Right atrium auricular region (tissue), 2 donors: ENCODE measurements at places on chromosomes 11 and 22. TPM values are rescaled to one million over a fixed set of nuclear protein-coding genes. Genes with fewer than 3 reads are reported as not detected.

The CARD10 gene
- 5.8 TPM for total RNA-seq

The SLC1A2 gene
- total RNA-seq = 2.5 TPM

GRCh38 chr11:11965656-11966353 is 42.6 kb downstream of the DKK3 start:
- peaks cover 41% of the 10 kb centered on the region for H3K36me3 ChIP-seq
- DNase-seq = no peak
- peaks cover 98% of the 10 kb centered on the region for H3K4me1 ChIP-seq
- no peaks in the 10 kb centered on the region for H3K27me3 ChIP-seq
- H3K27ac ChIP-seq = peak overlapping the region; percentile 73

GRCh38 chr11:48122246-48122645 is 94.4 kb upstream of the OR4B1 start:
- no peak overlapping the region for H3K27ac ChIP-seq
- no peaks in the 10 kb centered on the region for H3K27me3 ChIP-seq
- H3K36me3 ChIP-seq = no peaks in the 10 kb centered on the region
- no peaks in the 10 kb centered on the region for H3K4me1 ChIP-seq
- H3K4me3 ChIP-seq = no peak overlapping the region
- DNase-seq = peak; percentile 36

The IGLL1 gene
- not detected for total RNA-seq

The HSD17B12 gene
- 108 TPM for total RNA-seq

GRCh38 chr22:38075105-38075825 is 8.7 kb downstream of the SLC16A8 start:
- H3K27me3 ChIP-seq = no peaks in the 10 kb centered on the region
- no peak overlapping the region for H3K27ac ChIP-seq
- peaks cover 28% of the 10 kb centered on the region for H3K36me3 ChIP-seq

The FAM83F gene
- 4.6 TPM for total RNA-seq

- no peak overlapping the region for H3K4me3 ChIP-seq
- peak overlapping the region; percentile 24 for H3K27ac ChIP-seq
- H3K36me3 ChIP-seq = no peaks in the 10 kb centered on the region
- H3K4me1 ChIP-seq = peaks cover 40% of the 10 kb centered on the region
- no peaks in the 10 kb centered on the region for H3K27me3 ChIP-seq
These were observed 66.1 kb downstream of the NFAM1 start for GRCh38 chr22:42365942-42366695.

GRCh38 chr11:117861151-117862018 is 15.1 kb downstream of the FXYD6 start:
- DNase-seq = peak; percentile 59
- no peaks in the 10 kb centered on the region for H3K4me1 ChIP-seq
- no peaks in the 10 kb centered on the region for H3K27me3 ChIP-seq
- H3K27ac ChIP-seq = peak overlapping the region; percentile 67
- no peaks in the 10 kb centered on the region for H3K36me3 ChIP-seq

The RBMXL2 gene
- total RNA-seq = not detected

DNA sequence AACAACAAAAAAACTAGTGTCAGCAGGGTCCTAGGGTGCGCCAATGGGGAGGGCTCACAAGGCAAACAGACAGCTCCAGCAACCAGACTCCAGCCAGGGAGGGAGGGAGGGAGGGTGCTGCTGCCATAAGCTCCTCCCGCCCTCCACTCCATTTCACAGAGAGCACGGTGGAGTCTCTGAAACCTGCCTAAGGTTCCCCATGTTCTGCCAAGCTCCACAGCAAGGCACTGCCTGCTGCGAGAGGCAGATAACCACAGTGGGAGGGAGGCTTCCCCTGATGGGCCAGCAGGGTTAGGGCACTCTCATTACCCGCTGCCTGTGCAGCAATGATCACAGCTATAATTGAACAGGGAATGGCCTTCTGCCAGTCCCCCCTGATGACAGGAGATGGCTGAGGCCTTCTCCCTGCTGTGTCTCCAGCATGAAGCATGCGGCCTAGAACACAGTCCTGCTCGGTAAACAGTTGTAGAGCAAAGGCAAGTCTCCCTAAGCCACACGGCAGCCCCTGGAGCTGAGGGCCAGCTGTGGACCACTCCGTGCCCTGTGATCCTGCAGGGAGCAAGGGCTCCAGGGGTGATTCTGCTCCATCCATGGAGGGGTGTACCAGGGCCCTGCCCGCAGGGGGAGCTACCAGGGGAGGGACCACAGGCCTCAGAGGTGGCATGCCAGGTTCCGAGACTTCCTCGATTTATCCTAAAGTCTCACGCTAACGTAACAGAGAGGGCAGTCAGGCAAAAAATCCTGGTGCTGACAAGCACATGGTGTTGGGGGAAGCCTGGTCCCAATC is 42.9 kb downstream of the PC start:
- H3K27ac ChIP-seq = no peak overlapping the region
- no peak for DNase-seq
- H3K4me3 ChIP-seq = no peak overlapping the region
- no peaks in the 10 kb centered on the region for H3K27me3 ChIP-seq

DNA sequence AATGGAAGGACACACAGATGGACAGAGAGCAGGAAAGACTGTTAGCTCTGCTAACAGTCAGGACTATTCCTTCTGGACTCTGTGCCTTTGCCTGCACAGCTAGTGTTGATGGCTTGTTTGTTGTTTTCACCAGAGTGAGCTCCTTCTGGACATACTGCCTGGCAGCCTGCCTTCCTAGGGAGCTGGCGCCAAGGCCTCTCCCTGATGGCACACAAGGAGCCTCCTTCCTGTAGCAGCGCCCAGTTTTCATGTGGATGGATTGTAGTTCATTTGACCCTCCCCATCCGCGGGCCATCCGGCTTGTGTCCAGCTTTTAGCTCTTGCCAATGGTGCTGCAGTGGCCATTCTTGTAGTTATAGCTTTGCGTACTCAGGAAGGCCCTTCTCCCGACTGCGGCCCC is 16.6 kb upstream of the BCR start:
- no peak overlapping the region for H3K27ac ChIP-seq
- no peaks in the 10 kb centered on the region for H3K4me1 ChIP-seq
- DNase-seq = no peak
- no peaks in the 10 kb centered on the region for H3K36me3 ChIP-seq

GRCh38 chr11:111213256-111213655 is 32.3 kb upstream of the POU2AF2 start:
- no peaks in the 10 kb centered on the region for H3K27me3 ChIP-seq
- H3K36me3 ChIP-seq = no peaks in the 10 kb centered on the region
- no peak overlapping the region for H3K27ac ChIP-seq
- H3K4me3 ChIP-seq = no peak overlapping the region
- DNase-seq = no peak
- H3K4me1 ChIP-seq = no peaks in the 10 kb centered on the region

- H3K4me1 ChIP-seq = peaks cover 69% of the 10 kb centered on the region
- H3K27me3 ChIP-seq = no peaks in the 10 kb centered on the region
- no peak for DNase-seq
- no peaks in the 10 kb centered on the region for H3K36me3 ChIP-seq
These were observed 13.6 kb downstream of the DGKZ start for GRCh38 chr11:46360878-46361277.

The PANX3 gene
- total RNA-seq = not detected

DNA sequence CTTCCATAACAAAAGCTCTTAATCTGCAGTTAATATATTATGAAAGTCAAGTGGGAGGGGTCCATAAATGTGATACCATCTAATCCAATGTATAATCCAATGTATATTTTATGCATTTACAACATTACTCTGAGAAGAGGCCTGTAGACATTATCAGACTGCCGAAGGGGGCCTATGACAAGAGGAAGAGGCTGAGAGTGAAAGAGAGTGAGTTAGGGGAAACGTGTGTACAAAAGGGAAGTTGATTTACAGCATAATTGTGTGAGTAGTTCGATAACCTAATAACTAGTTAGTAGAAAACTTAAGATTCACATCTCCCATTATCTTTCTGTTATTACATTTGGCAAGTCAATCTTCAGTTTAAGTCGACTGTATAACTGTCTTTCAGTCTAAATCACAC is 86.6 kb downstream of the DDX10 start:
- H3K36me3 ChIP-seq = no peaks in the 10 kb centered on the region
- no peak overlapping the region for H3K4me3 ChIP-seq
- peaks cover 10% of the 10 kb centered on the region for H3K4me1 ChIP-seq
- H3K27me3 ChIP-seq = no peaks in the 10 kb centered on the region
- no peak overlapping the region for H3K27ac ChIP-seq

The VPS26B gene
- 24.9 TPM for total RNA-seq

- no peaks in the 10 kb centered on the region for H3K27me3 ChIP-seq
- peak; percentile 89 for DNase-seq
- H3K4me3 ChIP-seq = no peak overlapping the region
- H3K4me1 ChIP-seq = peaks cover 10% of the 10 kb centered on the region
These were observed 51.5 kb upstream of the LRRC32 start for GRCh38 chr11:76721755-76722677.

The MOB2 gene
- total RNA-seq = 27.9 TPM

- peak overlapping the region; percentile 90 for H3K27ac ChIP-seq
- peaks cover 83% of the 10 kb centered on the region for H3K4me1 ChIP-seq
- peak overlapping the region; percentile 60 for H3K4me3 ChIP-seq
- no peaks in the 10 kb centered on the region for H3K27me3 ChIP-seq
- H3K36me3 ChIP-seq = no peaks in the 10 kb centered on the region
These were observed 2.5 kb downstream of the CPT1A start for GRCh38 chr11:68839054-68839865.

GRCh38 chr11:67996622-67997474 is 7.0 kb downstream of the UNC93B1 start:
- H3K36me3 ChIP-seq = no peaks in the 10 kb centered on the region
- H3K4me1 ChIP-seq = peaks cover under 1% of the 10 kb centered on the region
- DNase-seq = no peak
- H3K27ac ChIP-seq = no peak overlapping the region

GRCh38 chr11:19403196-19403895 is 162.6 kb upstream of the E2F8 start:
- H3K4me1 ChIP-seq = no peaks in the 10 kb centered on the region
- H3K27ac ChIP-seq = no peak overlapping the region
- no peak for DNase-seq
- H3K36me3 ChIP-seq = no peaks in the 10 kb centered on the region
- no peaks in the 10 kb centered on the region for H3K27me3 ChIP-seq
- H3K4me3 ChIP-seq = no peak overlapping the region

DNA sequence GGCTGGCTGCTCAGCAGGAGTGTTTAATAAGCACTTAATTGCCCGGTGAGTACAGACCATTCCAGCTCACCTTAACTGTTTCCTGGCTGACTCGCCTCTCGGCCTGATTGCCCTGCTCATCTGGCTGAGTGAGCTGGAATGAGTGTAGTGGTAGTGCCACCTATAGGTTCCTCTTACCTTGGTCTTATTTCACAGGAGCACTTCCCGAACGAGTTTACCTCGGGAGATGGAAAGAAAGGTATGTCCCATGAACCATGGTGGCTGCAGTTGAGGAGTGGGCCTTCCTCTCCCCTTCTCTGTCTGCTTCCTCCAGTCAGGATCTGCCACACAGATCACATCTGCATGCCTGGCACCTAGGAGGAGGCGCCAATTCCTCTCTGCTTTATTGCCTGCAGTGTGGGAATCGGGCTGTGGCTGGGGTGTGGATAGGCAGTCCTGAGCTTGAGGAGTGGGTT is 26.7 kb downstream of the UPB1 start:
- DNase-seq = no peak
- no peaks in the 10 kb centered on the region for H3K27me3 ChIP-seq
- no peaks in the 10 kb centered on the region for H3K36me3 ChIP-seq
- H3K4me1 ChIP-seq = peaks cover 20% of the 10 kb centered on the region
- H3K27ac ChIP-seq = no peak overlapping the region

- no peaks in the 10 kb centered on the region for H3K27me3 ChIP-seq
- H3K36me3 ChIP-seq = no peaks in the 10 kb centered on the region
- no peak overlapping the region for H3K4me3 ChIP-seq
- no peak overlapping the region for H3K27ac ChIP-seq
These were observed 798.4 kb upstream of the TENM4 start for GRCh38 chr11:80239217-80239616.

DNA sequence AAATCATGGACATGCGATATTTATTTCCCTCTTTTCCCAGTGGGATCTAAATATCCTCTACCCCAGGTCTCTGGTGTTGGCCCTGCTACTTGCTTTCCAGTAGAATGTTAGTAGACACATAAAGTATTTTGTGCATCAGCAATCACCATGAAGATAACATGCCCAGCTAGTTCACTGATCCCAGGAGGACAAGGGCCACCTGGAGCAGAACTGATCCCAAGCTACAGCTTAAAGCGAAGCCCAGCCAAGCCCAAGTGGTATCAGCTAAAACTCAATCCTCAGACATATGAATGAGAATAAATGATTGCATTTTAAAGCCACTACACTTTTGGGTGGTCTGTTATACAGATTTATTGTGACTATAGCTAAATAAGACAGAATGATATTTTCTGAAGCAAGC is 516.2 kb downstream of the INSC start:
- H3K4me3 ChIP-seq = no peak overlapping the region
- H3K36me3 ChIP-seq = no peaks in the 10 kb centered on the region
- H3K4me1 ChIP-seq = no peaks in the 10 kb centered on the region
- H3K27ac ChIP-seq = no peak overlapping the region
- no peaks in the 10 kb centered on the region for H3K27me3 ChIP-seq

GRCh38 chr11:48081151-48082010 is 101.0 kb downstream of the PTPRJ start:
- H3K4me1 ChIP-seq = peaks cover 17% of the 10 kb centered on the region
- no peaks in the 10 kb centered on the region for H3K36me3 ChIP-seq
- peak; percentile 90 for DNase-seq
- H3K4me3 ChIP-seq = no peak overlapping the region

The TMA7B gene
- total RNA-seq = not detected

DNA sequence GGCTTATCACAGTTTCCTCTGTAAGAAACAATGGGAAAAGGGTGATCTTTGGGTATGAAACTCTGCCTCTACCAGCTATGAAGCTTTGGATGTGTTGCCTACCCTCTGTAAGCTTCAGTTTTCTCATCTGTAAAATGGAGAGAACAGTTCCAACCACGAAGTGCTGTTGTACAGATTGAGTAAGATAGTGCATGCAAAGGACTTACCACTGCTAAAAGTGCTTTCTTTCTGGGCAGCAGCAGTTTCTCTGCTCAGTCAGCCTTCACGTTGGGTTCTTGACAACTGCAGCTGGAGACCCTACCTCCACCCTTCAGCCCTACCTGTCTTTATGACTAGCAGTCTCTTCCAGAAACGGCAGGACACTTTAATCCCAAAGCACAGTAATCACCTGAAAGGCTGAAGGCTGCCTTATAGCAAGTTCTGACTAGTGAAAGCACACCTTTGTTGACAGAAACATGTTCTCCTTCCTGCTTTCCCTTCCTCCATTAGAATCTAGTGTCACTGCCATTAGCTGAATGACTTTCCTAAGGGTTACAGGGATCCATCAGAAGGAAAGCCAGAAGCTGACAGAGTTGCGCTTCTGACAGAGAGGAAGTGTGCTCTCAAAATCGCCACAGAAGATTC is 91.4 kb downstream of the RPL27A start:
- no peaks in the 10 kb centered on the region for H3K36me3 ChIP-seq
- H3K4me1 ChIP-seq = peaks cover 98% of the 10 kb centered on the region
- H3K4me3 ChIP-seq = no peak overlapping the region
- peak overlapping the region; percentile 70 for H3K27ac ChIP-seq
